ENCODE measurements at places on chromosomes 16 and 17. TPM values are rescaled to one million over a fixed set of nuclear protein-coding genes. Genes with fewer than 3 reads are reported as not detected.

DNA sequence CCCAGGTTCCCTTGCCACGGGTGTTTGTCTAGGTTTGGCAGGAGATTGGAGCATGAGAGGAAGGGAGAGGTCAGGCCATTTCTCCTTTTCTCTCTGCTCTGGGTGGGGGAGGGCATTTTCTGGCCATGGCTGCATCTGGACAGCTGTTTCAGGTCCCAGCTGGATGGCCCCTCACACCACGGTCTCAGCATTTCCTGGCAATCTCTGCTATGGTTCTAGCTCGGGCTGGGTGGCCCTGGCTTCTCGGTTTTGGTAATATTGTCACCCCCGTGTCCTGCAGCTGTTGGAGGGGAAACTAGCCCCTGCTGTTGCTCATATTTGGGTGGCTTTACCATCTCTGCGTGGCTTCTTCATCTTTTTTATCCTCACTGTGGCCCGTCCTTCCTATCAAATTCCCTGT is 11.5 kb upstream of the NLRP1 start:
- no peak overlapping the region for H3K4me3 ChIP-seq
- peaks cover 62% of the 10 kb centered on the region for H3K27me3 ChIP-seq

DNA sequence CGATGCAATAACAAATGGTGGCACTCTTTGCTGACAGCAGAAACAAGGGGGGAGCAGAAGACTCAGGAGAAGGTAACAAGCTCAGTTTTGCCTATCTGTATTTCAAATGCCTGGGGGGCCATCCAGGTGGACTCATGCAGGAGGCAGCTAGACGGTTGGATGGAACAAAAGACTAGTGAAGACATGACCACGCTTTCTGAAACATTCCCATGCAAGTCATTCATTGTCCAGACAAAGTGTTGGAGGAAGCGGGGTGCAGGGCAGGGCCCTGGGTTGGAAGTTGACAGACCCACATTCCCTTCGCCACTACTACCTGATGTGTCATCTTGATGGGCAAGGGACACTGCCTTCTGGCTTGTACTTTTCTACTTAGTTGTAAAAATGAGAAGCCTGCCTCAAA is 29.8 kb upstream of the CRYBA1 start:
- no peaks in the 10 kb centered on the region for H3K36me3 ChIP-seq
- H3K27ac ChIP-seq: no peak overlapping the region
- H3K4me1 ChIP-seq: peaks cover 3% of the 10 kb centered on the region
- H3K27me3 ChIP-seq: no peaks in the 10 kb centered on the region

- no peak for DNase-seq
- H3K27me3 ChIP-seq: no peaks in the 10 kb centered on the region
- H3K4me3 ChIP-seq: peak overlapping the region; percentile 75
- peak overlapping the region; percentile 91 for H3K27ac ChIP-seq
These were observed 939 bp upstream of the WDR90 start for GRCh38 chr16:648071-648780.

DNA sequence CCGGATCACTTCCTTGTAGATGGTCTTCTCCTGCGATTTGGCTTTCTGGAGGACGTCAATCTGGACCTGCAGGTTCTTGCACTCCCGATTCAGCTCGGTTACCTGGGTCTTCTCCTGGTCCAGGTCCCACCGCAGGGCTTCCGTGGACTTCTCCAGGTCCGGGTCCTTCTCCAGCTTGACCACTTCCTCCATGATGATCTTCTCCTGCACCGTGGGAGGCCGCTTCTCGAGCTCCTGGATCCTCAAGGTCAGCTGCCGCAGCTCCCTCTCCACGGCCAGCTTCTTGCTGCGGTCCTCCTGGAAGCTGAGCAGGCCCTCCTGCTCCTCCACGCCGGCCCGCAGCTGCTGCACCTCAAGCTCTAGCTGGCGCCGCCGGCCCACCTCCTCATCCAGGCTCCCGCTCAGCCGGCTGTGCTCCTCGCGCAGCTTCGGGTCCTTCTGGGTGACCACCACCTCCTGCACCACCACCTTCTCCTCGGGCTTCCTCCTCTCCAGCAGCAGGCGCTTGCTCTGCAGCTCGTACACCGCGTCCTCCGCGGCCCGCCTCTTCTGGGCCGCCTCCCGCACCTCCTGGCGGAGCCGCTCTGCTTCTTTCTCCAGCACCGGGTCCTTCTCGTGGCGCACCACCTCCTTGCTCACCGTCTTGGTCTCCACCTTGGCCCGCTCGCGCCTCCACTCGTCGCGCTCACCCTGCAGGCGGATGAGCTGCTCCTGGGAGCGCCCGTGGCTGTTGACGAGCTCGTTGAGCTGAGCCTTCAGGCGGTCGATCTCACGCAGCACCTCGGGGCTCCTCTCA is 8.2 kb downstream of the CDK3 start:
- H3K4me3 ChIP-seq: no peak overlapping the region
- H3K27ac ChIP-seq: no peak overlapping the region
- H3K27me3 ChIP-seq: no peaks in the 10 kb centered on the region
- peaks cover 5% of the 10 kb centered on the region for H3K4me1 ChIP-seq

DNA sequence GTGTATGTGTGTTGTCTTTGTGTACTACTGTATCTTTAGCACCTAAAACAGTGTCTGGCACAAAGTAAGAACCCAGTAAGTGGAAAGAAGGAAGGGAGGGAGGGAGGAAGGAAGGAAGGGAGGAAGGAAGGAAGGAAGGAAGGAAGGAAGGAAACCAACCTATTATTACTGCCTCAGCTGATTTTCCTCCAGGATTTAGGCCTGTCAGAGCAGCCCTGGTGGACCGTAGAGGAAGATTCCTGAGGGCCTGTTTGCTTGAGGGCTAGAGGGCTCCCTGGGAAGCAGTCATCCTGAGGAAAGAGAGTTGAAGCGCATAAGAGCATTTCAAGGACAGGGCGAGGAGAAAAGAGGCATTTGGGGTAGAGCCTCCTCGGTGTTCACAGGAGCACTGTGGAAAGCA is 61.5 kb downstream of the WSB1 start:
- no peak overlapping the region for H3K4me3 ChIP-seq
- H3K36me3 ChIP-seq: peaks cover 2% of the 10 kb centered on the region
- H3K27ac ChIP-seq: no peak overlapping the region
- DNase-seq: no peak
- H3K27me3 ChIP-seq: no peaks in the 10 kb centered on the region
- peaks cover 11% of the 10 kb centered on the region for H3K4me1 ChIP-seq

GRCh38 chr16:85534536-85535351 is 78.4 kb upstream of the GSE1 start:
- H3K27me3 ChIP-seq: no peaks in the 10 kb centered on the region
- no peak for DNase-seq
- H3K4me3 ChIP-seq: no peak overlapping the region
- no peak overlapping the region for H3K27ac ChIP-seq

DNA sequence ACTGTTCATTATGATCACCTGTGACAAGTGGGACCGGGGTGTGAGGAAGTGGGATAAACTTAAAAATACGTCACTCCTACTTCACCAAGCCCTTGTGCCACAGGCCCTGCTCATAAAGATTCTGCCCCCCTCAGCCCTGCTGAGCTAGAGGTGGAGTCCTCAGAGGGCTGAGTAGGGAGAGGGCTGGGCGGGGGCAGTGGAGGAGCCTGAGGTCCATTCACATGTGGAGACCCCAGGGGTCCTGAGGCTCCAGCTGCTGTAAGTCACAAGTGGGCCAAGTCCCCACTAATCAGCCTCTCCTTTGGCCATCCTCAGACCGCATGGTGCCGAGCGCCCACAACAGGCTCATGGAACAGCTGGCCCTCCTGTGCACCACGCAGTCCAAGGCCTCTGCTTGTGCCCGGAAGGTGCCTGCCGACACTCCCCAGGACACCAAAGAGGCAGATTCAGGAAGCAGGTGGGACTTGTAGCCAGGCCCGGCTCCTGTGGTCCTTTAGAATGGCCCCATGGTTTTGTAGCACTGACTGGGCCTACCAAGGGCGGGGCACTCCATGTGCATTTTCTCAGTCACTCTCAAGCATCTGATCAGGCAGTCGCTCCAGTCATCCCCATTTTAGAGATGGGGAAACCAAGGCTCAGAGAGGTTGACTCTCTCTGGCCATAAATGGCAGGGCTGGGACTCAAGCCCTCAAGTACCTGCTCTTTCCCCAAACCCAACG is 10.4 kb downstream of the DNAAF8 start:
- H3K4me1 ChIP-seq: no peaks in the 10 kb centered on the region
- peaks cover 2% of the 10 kb centered on the region for H3K27me3 ChIP-seq
- H3K4me3 ChIP-seq: no peak overlapping the region
- no peaks in the 10 kb centered on the region for H3K36me3 ChIP-seq
- no peak for DNase-seq
- H3K27ac ChIP-seq: no peak overlapping the region

- H3K36me3 ChIP-seq: peaks cover 24% of the 10 kb centered on the region
- no peaks in the 10 kb centered on the region for H3K27me3 ChIP-seq
- peak overlapping the region; percentile 78 for H3K27ac ChIP-seq
- no peak for DNase-seq
These were observed 26.3 kb downstream of the TXNDC11 start for GRCh38 chr16:11716336-11716735.

DNA sequence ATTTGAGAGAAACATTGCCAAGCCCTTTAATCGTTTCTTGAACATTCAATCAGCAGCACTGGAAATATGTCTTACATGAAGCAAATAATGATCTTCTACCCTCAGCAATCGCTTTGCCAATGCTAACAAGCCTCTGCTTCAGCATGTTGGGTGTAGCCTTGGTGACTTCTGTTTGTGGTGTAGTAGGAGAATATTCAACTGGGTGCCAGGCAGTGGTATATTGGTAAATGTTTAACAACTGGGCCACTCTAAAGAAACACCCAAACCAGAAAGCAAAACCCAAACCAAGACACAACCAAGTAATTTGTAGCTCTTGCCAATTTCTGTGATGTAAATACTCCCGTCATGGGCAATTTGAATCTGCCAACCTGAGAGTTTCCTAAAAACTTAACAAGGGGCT is 9.7 kb downstream of the CDH13 start:
- no peaks in the 10 kb centered on the region for H3K36me3 ChIP-seq
- no peak overlapping the region for H3K4me3 ChIP-seq
- peaks cover 8% of the 10 kb centered on the region for H3K4me1 ChIP-seq

DNA sequence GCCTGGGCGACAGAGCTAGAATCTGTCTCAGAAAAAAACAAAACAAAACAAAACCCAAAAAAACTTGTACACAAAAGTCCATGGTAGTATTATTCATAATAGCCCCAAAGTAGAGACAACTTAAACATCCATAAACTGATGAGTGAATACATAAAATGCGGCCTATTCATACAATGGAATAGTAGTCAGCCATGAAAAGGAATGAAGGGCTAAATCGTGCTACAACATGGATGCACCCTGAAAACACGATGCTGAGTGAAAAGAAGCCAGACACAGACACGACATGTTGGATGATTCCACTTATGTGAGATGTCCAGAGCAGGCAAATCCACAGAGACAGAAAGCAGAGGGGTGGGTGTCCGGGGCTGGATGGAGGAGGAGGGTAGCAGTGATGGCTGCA is 12.3 kb downstream of the KCNG4 start:
- no peak overlapping the region for H3K27ac ChIP-seq
- H3K27me3 ChIP-seq: no peaks in the 10 kb centered on the region
- no peak overlapping the region for H3K4me3 ChIP-seq

- H3K4me3 ChIP-seq: no peak overlapping the region
- no peak for DNase-seq
- peaks cover 4% of the 10 kb centered on the region for H3K4me1 ChIP-seq
- no peak overlapping the region for H3K27ac ChIP-seq
- H3K27me3 ChIP-seq: no peaks in the 10 kb centered on the region
These were observed 78.4 kb downstream of the SLC39A11 start for GRCh38 chr17:73013816-73014663.

DNA sequence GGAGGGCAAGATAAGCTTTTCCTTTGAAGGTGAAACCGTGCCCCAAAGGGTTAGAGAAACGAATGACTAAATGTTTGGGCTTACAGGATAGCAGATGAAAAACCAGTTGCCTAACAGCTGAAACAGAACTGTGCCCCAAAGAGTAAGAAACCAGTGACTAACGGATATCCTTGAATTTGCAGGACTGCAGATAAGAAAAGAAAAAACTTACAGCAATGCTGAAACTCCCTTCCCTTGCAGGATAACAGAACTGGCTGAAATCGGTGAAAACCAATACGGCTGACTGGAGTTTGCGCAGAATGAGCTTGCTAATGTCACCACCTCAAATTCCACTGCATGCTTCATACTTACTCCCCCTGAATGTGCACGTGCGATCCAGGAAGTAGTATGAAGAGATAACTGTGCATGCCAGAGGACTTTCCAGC is 175.2 kb upstream of the NLRP1 start:
- H3K36me3 ChIP-seq: no peaks in the 10 kb centered on the region
- no peak for DNase-seq
- H3K4me3 ChIP-seq: no peak overlapping the region
- H3K27ac ChIP-seq: no peak overlapping the region

DNA sequence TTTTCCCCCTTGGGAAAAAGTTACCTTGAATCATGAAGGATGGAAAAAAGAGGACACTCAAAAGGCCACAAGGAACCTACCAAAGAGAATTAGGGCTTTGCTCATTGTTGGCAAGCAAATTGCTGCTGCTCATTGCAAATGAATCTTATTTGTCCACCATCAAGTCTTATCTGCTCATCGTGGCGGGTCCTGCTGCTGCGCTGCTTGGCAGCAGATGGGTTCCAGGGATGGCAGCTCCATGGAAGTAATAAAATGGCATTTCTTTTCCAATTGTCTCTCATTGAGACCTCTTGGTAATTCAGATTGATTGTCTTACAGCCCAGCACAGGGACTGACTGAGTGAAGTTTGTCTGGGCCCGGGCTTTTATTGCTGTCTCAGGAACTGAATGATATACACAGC is 118.7 kb downstream of the MRM1 start:
- no peaks in the 10 kb centered on the region for H3K36me3 ChIP-seq
- no peak for DNase-seq
- H3K4me3 ChIP-seq: no peak overlapping the region
- H3K4me1 ChIP-seq: peaks cover 13% of the 10 kb centered on the region

C1QTNF8 gene
- total RNA-seq: 0.20 TPM

CSNK2A2 gene
- 80.9 TPM for total RNA-seq

INCA1 gene
- 1.7 TPM for total RNA-seq

PTX4 gene
- total RNA-seq: not detected

TAOK2 gene
- total RNA-seq: 51.3 TPM
